ENCODE measurements at places on chromosomes 2 and 18.

- DNase-seq, result no peak
Observed at GRCh38 chr2:72863046-72863445, 24.2 kb upstream of the SPR start.

GRCh38 chr2:220880623-220881596 lies 691.2 kb downstream of the EPHA4 start:
- DNase-seq, result peak; percentile 10

- no peak for DNase-seq
Observed at GRCh38 chr2:103008586-103008985, 246.8 kb downstream of the TMEM182 start.

DNA sequence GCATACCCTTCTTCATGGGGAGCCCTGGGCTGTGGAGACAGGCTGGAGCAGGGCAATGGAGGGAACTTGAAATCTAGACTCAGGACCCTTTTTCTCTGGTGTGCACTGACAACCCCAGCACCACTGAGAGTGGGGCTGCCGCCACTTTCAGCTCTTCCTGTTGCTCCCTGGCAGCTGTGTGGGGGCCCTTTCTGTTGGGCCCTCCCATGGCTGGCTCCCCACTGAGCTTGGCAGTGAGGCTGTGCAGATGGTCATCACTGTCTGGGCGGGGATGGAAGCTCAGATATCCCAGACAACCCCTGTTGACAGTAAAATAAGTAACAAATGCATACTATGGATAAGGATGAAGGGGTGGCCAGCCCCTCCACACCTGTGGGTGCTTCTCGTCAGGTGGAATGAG lies 6.7 kb downstream of the MYO7B start:
- DNase-seq, result no peak

DNA sequence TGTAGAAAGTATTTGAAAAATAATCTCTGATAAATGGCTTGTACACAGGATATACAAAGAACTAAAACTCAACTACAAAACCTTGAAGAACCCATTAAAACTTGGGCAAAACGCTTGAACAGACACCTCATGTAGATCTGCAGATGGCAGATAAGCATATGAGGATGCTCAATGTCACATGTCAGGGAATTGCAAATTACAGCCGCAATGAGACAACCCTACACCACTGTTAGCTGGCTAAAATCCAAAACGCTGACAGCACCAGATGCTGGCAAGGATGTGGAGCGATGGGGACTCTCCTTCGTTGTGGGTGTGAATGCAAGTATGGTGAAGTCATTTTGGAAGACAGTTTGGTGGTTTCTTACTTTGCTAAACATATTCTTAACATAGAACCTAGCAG lies 53.7 kb downstream of the SNTG2 start:
- no peak for DNase-seq

- no peak for DNase-seq
Observed at GRCh38 chr18:62876828-62877227, 161.5 kb downstream of the PHLPP1 start.

DNA sequence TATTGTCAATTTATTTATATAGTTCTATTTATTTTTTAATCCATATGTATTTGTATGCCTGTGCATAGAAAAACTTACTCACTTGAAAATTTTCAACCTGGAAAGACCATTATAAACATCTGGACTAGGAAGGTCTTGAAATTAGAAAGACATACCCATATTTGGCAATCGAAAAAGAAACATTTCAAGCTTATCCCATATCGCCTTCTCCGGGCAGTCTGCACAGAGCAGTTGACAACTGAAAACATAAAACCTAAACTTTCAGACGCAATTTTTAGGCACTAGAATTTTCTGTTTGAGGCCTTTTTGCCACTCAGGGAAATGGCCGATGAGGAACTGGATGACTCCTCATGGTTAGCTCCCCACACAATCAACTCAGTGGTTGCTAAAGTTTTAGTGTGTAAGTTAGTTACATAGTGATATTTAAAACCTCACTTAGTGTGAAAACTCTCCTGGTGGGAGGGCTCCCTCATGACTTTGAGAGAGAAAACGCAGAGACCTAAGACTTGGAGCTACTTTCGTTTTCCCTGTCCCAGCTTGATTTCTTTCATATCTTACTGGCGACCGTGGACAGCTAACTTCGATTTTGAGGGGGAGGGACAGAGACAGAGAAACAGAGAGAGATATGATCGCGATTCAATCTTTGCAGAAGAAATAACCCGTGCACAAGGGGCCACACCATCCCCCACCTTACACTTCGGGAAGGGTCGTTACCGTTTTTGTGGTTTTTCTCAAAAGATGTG lies 3.2 kb upstream of the HOXD12 start:
- no peak for DNase-seq

DNA sequence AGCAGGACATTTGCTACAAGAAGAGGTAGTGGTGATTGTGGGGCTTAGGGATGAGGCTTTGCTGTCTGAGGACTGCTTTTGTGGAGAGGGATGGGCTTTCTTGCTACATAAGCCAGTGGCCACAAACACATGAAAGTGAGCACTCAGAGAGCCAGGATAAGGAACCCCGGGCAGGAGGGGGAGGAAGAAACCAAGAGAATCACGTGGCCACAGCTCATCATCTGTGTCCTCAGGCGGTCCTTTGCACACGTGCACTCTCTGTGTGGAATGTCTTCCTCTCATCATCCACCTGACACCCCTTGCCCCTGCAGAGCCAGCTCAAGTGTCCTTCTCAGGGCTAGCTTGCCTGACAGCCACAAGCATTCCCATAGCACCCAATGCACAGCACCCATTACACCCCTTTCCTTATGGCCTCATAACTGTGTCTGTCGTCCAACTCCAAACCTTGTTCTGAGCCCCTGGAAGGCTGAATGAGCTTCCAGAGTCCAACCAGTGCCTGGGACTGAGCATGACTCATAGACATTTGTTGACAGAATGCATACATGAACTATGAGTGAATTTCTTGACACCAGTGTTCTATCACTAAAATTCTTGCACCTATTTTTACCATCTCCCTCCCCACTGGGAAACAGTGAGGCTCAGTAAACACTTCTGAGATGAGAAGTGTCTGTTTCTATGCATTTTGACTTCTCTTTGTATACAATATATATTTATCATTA lies 398.3 kb downstream of the ALK start:
- DNase-seq, result no peak

- DNase-seq, result no peak
Observed at GRCh38 chr2:159208438-159208837, 78.1 kb downstream of the WDSUB1 start.

DNA sequence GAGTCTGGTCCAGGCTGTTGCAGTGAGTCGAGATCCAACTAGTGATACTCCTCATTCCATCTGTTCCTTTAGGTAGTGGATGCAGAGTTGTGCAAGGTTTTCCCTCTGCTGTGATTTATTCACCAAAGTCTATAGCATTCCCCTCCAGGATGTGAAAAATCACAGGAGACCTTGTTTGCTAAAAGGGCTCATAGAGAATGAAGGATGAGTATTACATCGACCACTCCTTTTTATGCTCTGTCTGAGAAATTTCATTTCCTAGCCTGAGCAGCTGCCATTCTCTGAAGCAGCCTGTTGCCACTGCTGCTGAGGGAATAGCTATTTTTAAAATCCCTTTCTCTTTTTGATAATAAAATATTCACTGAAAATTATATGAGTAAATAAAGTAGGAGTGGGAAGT lies 134.1 kb upstream of the LRRTM1 start:
- no peak for DNase-seq

DNA sequence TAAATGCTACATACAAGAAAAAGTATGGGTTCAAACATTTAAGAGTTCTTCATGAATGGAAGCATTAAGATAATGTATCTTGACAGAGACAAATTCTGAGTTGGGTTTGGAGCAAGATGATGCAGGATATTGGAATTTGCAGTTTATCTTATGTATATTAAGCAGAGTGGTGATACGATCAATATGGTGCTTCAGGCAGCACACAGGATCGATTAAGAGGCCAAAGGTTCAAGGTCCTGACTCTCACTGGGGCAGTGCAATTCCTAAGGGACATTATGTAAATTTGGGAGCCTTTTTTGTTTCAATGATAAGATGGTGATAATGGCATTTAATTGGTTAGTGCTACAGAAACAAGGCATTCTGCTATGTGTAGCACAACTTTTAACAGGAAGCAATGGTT lies 381.9 kb downstream of the KCNJ3 start:
- no peak for DNase-seq

- DNase-seq, result no peak
Observed at GRCh38 chr2:213317929-213318328, 33.7 kb downstream of the SPAG16 start.

DNA sequence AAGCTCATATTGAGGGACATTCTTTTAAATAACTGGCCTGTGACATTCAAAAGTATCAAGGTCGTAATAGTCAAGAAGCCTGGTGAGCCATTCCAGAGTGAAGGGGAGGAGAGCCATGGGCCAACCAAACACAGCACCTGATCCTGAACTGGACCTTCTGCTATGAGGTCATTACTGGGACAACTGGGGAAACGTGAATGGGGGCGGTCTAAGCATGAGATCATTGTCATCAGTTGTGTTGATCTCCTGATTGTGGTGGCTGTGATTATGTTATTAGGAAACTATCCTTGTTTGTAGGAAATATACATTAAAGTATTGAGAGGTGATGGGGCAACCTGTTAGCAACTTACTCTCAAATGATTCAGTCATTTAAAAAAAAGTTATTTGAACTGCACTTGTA lies 79.3 kb downstream of the FBXO15 start:
- DNase-seq, result no peak

- DNase-seq, result no peak
Observed at GRCh38 chr2:11096591-11096990, 58.7 kb upstream of the SLC66A3 start.

DNA sequence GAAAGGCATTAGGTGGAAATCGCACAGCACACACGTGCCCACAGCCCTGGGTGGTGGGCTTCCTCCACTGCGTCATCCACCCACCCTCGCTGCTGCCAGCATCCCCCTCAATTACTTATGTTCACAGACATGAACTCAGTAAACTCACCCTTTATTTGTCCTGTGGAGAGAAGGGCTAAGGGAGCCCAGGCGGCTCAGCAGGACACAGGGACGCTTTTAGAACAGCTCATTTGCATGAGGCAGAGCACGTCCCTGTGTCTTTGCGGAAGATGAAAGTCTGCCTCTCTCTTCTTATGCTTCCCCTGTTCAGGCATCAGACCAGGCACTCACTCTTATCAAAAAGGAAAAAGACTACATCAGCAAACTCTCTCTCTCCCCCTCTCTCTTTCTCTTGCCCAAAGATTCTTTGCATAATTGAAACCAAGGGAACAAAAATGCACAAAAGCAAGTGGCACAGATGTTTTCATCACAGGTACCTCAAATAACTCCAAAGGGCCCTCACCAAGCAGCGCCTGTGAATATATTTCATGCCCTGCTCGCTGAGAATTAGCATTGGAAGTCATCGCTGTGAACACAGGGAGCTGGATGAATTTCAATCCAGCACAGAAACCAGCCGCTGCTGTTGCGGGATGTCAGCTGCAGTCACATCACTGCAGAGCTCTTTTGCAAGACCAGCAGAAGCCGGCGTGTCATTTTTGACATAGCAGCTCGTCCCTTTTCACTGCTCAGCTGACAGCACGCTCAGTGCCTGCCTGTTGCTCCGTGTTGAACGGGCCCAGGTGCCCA lies 376.3 kb upstream of the MYT1L start:
- no peak for DNase-seq

- DNase-seq, result no peak
Observed at GRCh38 chr2:215900843-215901242, 112.5 kb downstream of the MREG start.

DNA sequence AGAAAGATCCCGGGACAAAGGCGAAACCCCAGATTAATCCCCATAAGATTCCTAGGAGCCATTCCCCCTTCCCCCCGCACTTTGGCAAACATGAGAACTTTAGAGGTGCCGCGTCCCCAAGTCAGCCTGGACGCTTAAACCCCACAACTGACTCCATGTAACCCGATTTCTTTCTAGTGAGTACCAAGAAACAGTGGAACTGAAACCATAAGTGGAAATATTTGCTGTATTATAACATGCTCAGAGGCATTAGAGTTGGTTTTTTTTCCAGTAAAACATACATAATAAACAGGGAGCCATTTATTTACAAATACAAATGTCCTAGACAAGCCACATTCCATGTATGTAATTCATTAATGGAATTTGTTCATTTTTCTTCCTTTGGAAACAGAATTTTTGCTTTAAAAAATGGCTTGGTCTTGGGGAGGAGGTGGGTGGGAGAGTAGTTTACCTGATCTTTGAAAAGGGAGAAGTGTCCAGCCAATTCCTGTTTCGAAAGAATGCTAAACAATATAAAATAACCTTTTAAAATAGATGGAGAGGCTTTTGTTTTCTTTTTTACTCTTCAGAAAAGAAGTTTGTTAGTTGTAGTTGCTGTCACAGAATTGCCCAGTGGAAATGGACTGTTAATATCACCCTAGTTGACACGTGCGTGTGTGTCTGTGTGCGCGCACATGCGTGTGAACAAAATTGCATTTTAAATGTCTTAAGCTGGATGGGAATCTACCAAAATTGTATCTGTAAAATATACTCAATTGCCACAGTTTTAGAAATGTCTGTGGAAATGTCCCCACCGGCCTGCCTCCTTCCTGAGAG lies 10.6 kb downstream of the POU3F3 start:
- no peak for DNase-seq

DNA sequence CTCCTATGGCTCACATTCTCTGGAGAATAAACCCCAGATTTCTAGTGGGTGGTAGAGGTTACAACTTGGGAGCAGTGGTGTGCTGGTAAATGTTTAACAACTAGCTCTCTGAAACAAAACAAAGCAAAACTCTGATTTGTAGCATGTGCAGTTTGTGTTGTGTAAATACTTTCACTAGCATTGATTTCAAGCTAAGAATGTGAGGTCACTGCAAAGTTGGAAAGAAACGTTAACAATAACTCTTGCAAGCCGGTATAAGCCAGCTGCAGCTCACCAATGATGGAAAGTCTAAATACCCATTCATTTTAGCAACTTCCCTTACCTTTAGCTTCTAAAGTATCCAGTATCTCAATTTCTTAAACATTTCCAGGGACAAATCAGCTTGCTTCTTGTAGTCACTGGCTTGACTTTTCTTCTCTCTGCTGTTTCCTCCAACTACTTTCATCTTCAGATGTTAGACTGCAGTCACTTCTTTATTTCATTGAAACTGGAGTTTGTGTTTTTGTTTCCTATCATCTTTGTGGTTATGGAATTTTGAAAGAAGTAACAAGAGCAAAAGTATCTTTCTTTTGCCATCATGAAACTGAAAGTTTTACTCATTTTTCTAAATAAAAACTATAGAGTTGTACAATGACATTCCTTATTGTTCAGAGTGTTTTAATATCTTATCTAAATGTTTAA lies 140.2 kb downstream of the PLCL1 start:
- DNase-seq, result no peak

DNA sequence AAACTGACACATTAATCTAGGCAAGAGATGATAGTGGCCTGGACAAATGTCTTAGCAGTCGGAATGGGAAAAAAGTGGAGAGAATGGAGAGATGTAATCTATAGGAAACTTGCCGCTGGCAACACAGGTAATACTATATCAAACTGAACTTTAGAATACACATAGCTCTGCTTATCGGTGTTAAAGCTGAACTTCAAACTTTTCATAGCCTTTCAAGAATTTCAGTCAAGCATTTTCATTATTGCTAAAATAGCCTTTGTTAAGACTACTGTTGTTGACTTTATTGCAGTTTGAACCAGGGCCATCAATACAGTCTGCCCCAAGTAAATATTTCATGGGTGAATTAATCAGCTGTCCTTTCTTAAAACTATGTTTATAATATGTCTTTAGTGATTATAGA lies 12.9 kb upstream of the CHST9 start:
- no peak for DNase-seq

Measured in AG09309 (cell line).